ENCODE measurements at places on chromosomes 7 and 10. TPM values are rescaled to one million over a fixed set of nuclear protein-coding genes. Genes with fewer than 3 reads are reported as not detected.
A peak's percentile ranks its signal among the peaks of the same experiment; 100 is the strongest.

Gene AKR1C4
- total RNA-seq: 1.0 TPM

Gene CALCR
- not detected for total RNA-seq

Gene KIF5B
- 59.9 TPM for total RNA-seq

Gene CDC14C
- not detected for total RNA-seq

Gene MYH16
- not detected for total RNA-seq

Gene WNT8B
- not detected for total RNA-seq

Gene DNA2
- 2.3 TPM for total RNA-seq

Gene LEP
- 72.8 TPM for total RNA-seq

Gene MGAM2
- 9.3 TPM for total RNA-seq

Gene SYT15B
- 8.3 TPM for total RNA-seq

DNA sequence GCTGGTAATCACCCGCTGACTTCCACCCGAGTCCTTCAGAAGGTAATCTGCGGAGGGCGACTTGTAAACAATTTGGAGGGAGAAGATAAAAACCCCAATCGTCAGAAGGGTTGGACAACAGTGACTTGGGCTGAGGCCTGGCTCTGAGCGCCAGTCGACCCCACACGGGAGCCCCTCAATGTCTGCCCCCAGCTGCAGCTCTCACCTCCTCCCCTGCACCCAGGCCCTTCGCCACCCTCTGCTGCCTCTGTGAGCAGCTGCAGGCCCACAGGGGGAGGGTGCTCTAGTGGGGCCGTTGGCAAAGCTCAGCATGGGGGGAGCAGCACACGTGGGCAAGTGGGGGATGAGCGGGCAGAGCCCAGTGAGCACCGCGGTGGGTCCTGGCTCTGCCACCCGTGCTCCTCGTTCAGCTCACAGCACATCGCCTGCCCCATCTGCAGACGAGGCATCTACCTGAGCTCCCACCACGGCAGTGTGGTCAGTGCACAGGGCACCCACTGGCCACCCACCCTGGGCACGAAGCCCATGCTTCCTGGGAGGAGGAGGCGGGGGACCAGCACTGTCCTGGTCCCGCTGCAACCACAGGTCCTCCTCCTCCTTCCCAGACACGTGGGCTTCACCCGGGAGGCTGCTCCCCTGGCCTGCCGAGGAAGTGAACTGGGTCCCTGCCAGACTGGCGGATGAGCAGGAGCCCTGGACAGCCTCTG lies 280.5 kb downstream of the ELFN1 start:
- DNase-seq: peak; percentile 2

- peak; percentile 11 for DNase-seq
Observed at GRCh38 chr10:46541735-46542566, 14.5 kb downstream of the GPRIN2 start.

DNA sequence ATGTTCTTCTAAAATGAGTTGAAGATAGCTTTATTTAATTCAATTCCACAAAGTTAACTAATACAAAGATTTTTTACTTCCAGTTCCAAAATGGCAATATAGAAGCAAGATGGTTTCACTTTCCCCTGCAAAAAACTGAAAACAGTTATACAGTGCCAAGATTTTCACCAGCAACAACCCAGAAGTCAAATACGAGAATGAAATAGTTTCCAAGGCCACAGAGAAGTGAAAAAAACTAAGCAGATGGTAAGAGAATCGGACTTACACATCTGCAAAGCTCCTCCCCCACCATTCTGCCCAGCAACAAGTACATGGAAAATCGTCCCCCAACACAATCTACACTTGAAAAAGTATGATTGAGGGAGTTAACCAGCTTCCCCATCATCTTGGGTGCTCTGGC lies 30.3 kb upstream of the KEL start:
- no peak for DNase-seq

GRCh38 chr10:62354916-62355315 lies 19.3 kb upstream of the ZNF365 start:
- no peak for DNase-seq

- DNase-seq: no peak
Observed at GRCh38 chr10:58444321-58444720, 59.1 kb downstream of the TFAM start.

DNA sequence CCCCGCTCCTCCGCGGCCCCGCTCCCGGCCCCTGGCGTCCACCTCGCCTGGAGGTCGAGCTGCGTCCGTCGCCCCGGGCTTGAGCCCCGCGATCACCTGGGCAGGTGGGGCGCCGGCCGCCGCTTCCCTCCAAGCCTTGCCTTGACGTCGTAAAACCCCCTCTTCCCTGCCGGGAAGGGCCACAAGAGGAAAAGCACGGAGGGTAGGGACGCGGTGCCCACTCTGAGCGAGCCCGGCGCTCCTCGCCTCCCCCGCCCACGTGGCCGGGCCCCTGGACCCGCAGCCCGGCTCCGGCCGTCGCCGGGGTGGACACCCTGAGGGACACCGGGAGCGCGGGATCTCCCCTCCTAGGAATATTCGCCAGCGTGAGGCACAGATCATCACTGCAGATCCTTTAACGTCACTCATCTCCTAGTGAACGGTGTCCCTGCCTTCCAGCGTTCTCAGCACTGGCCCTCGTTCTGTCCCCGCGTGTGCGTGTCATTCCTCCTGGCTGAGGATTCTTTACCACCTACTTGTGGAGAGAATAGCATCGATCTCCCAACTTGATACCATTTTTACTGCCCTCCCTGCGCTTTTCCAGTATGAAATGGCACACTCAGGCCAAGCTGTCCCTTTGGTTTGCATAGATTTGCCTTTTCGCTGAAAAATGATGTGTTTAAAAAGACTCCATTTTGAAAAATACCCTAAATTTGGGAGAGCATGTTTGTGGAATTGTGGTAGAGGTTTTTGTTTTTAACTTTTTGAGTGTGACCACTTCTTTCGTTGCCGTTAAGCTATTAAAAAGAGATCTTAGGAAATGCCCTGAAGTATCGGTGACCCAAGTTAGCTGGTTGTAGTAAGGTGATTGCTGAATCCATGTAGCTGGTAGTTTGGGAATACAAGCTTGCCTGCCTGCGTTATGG lies 649 bp downstream of the ACTR3B start:
- DNase-seq: peak; percentile 39

GRCh38 chr7:80870813-80871212 lies 48.0 kb downstream of the SEMA3C start:
- no peak for DNase-seq

DNA sequence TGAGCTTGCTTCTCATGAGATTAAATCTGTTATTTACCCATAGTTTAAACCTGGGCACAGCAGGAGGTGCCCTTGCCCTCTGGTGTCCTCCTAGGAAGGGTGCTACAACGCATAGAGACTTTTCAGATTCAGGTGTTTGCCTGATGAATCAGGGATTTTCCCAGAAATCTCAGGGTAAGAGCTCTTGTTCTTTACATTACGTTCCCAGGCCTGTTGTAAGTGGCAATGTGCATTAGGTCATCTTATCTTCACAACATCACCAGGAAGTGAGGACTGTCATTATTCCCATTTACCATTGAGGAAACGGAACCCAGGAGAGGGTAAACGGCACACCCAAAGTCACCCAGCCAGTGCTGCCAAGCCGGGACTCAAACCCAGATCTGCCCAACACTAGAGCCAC lies 73.0 kb downstream of the NHLRC2 start:
- no peak for DNase-seq

DNA sequence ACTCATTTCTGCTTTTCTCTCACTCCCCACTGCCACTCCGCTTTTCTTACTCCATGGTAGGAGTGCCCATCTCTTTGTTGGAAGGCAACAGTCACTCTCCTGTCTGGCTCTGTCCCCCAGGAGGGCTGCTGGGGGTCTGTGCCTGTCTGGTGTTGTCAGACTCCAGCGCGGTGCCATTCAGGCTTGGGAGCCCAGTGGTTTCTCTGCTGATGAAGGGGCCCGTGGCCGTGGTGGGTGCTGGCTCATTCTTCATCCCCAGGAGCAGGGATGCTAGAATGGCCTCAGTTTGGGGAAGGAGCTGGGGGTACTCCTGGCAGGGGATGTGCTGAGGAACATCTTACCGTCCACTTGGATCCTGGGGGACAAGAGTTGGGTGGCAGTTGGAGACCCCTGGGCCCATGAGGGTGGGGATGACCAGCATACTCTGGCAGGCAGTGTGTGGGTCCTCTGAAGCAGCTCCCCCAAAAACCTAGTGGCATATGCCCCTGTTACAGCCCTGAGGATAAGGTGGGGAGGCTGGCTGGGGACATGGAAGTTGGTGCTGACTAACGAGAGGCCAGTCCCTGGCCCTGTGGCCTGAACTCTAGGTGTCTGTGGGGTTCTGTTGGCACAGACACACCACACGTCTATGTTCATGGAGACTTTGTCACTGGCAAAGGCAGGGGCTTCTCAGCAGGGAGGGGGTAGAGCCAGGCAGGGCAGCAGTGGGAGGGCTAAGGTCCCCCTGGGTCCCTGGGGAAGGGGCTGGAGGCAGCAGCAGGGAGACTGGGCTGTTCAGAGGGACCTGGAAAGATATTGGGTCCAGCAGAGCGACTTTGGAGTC lies 102.8 kb upstream of the RET start:
- DNase-seq: peak; percentile 1

DNA sequence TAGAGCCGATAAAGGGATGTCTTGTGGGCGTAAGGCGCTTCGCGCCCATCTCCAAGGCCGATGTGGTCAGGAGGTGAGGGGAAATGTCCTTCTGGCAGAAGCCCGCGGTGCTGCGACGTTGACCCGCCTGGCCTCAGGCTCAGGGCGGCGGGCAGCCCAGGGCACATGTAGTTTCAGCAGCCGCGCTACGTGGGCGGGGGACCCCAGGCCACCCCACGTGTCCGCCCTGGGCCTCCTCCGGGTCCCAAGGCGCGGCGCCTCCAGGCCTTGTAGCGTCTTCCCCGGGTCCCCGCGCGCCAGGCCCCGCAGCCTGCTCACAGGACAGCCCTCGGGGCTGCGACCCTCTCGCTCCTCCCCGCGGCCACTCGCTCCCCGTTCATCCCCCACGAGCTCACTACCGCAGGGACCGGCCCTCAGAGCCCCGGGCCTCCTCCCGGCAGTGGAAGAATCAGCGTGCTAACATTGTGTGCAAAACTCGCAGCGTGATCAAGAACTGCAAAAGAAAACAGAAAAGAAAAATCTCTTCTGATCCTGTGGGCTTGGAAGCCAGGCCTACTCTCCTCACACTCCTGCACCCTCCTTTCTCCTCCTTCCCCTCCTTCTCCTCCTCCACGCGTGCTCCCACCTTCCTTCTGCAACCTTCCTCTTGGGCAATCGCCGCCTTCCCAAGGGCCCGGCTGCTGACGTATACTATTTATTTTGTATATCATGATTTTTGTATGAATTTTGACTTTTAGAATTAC lies 4.4 kb upstream of the TBX20 start:
- DNase-seq: no peak

GRCh38 chr10:61160253-61160652 lies 216.3 kb upstream of the RHOBTB1 start:
- no peak for DNase-seq

DNA sequence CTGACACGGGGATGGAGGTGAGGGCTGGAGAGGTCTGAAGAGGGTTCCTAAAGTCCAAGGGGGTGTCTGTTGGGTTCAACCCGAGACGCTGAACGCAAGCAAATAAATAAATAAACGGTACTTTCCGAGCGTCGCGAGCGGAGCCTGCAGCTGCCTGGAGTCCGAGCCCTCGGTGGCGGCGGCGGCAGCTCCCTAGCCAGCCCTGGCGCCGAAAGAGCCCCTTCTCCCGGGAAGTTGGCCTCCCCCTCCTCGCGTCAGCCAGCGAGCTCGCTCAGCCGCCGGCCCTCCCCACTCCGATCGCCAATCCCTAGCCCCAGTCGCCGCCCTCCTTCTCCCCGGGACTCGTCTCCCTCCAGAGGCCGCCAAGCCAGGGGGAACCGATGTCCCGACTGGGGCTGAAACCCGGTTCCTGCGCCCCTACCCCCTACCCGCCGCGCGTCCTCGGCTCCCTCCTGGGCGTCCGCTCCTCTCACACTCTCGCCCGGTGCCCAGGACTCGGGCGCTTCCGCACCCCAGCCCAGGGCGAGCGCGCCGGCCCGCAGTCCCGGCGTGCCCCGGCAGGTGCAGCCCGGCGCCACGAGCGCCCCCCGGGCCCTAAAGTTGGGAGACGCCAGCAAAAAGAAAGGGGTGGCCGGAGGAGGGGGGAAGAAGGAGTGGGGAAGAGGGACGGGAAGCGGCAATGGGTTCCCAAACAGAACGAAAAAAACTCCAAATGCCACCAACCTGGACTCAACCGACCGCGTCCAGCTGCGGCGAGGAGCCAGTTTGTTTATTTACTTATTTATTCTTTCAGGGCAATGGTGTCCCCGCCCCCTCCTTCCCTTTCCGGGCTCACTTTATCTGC lies at the start of gene GFRA1:
Gene GFRA1, minus strand, starts transcription at position 767 of the 844 bp plus-strand sequence. CDS start 1,177 bp downstream, outside the sequence.
- DNase-seq: peak; percentile 19

DNA sequence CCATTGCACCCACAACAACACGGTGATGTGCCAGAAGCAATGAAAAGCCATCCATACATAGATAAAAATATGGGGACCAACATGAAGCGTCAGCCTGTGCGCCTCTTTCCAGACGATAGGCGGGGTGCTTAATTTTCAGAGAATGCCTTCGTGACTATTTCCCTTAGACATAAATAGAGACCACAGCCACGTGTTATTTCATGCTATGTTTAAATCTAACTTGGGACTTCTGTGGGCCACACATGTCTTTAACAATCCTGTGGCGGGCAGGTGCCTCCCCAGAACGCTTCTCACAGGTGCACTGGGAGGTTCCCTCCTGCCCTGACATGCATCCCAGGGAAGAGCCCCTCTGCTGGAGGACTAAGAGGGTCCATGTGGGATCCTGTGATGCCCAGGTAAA lies 259.7 kb downstream of the ADARB2 start:
- no peak for DNase-seq

- DNase-seq: no peak
Observed at GRCh38 chr7:45656431-45656830, 82.3 kb downstream of the ADCY1 start.

GRCh38 chr10:125156196-125156595 lies 4.2 kb downstream of the CTBP2 start:
- no peak for DNase-seq

- no peak for DNase-seq
Observed at GRCh38 chr10:3333426-3333825, 160.8 kb upstream of the PITRM1 start.

DNA sequence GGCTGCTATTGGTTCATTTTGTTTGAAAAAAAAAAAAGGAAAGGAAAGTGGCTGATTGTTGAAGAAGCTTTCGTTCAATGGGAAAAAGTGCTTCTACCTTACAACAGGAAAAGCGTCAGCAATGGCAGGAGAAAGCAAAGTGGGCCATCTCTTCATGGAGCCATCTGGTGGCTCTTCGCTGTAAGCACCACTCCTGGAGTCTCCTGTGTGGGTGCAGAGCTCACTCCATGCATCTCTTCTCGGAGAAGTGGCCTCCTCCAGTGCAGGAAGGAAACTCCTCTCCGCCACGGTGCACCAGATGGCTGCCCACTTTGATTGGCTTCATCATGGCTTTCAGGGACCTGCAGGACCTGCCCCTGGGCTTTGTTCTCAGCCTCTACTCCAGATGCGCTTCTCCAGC lies 250.9 kb downstream of the PTEN start:
- DNase-seq: peak; percentile 78
